ENCODE measurements at places on chromosomes 11 and 22.

DNA sequence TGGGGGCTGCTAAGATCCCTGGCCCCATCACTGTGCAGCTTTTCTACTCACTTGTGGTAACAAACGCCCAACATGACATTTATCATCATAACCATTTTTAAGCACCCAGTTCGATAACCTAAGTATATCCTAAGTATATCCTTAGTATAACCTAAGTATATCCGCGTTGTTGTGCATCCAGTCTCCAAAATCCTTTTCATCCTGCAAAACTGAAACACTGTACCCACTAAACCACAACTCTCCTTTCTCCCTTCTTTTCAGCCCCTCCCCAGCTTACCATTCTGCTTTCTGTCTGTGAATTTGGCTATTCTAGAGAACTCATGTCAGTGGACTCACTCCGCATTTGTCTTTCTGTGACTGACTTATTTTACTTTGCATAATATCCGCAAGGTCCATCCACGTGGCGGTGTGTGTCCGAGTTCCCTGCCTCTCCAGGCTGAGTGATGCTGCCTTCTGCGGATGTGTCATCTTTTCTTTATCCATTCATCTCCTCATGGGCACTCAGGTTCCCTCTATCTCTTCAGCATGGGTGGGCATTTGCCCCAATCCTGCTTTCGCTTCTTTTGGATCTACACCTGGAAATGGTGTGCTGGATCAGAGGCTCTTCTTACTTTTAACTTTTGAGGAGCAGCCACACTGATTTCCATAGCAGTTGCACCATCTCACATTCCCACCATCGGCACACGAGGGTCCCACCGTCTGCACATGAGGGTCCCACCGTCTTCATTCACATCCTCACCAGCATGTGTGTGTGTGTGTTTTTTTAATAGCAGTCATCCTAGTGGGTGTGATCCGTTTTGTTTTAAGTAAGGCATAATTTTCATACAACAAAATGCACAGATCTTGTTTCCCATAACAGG, 82.4 kb upstream of the CLDN5 start:
- no peak for DNase-seq

GRCh38 chr11:9901943-9902342, 238.1 kb downstream of the SWAP70 start:
- no peak for DNase-seq

GRCh38 chr11:18564149-18564548, 24.4 kb downstream of the UEVLD start:
- no peak for DNase-seq

DNA sequence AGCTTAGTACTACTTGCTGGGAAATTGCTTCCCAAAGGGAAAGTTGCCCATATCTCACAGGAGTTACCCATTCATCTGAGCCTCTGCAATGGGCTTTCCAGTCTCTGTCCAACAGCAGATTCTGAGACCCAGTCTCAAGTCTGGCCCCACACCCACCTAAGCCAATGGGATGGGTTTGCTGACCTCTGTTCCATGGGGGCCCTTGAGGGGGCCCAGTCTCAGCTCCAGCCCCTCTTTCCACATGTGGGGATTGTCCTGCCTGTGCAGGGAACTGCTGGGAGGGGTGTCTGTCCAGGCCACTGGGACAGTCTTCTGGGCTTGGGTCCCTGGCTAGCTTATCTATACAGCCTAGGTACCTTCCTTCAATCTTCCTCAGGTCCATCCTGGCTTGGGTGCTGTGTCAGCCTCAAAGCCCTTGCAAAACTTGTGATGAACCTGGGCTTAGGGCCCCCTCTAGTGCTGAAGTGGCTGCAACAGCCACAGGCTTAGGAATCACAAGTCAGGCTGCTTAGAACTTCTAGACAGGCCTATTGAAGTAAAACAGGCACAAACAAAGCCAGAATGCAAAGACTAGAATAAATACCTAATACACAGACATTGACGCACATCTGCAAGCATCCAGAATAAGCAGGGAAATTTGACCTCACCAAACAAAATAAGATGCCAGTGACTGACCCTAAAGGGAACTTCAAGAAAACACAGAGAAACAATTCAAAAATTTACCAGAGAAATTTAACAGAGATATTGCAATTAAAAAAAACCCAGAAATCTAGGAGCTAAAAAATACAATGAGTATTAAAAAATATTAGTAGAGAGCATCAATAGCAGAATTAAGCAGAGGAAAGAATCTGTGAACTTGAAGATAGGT, 11.7 kb upstream of the PATL1 start:
- DNase-seq = peak; percentile 63

- DNase-seq = no peak
Observed at GRCh38 chr22:23389271-23390071, 190.6 kb downstream of the IGLL1 start.

GRCh38 chr11:83367745-83368144, 81.6 kb upstream of the CCDC90B start:
- no peak for DNase-seq

DNA sequence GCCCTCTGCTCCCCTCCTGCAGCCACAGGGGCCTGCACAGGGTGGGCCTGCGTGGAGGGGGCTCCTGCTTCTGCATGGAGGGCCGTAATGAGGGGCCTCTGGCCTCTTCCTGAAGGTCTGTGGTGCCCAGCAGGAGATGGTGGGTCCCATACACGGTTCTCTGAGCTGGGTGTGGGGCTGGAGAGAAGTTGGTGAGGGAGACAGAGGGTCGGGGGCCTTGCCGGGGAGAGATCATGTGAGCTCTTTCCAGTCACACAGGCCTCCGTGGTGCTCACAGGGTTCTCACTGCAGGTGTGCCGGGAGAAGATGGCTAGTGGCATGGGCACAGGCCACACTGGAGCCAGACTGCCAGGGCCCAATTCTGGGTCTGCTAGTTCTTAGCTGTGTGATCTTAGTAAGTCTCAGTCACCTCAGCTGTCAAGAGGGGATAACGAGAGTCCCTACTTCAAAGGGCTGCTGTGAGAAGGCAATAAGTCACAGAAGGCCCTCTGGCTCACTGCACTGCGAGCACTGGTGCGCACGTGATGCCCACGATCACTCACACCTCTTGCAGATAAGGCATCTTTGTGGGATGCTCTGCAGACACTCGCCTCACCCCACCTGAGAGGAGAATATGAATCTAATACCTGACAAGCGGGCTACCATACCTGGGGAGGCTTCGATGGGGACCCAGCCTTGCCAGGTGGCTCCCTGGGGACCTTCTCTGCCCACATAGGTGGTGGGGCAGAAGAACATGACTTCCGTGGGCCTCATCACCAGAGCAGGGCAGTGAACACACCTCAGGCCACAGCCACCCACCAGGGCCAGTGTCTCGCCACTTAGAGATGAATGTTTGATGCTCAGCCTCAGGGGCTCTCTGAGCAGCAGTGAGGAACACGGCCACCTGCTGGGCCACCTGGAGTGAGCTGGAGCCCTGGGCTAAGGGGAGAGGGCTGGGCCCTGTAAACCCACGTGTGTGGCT, 14.5 kb downstream of the KCNC1 start:
- no peak for DNase-seq

- DNase-seq = no peak
Observed at GRCh38 chr11:73249304-73249703, 22.8 kb upstream of the P2RY6 start.

DNA sequence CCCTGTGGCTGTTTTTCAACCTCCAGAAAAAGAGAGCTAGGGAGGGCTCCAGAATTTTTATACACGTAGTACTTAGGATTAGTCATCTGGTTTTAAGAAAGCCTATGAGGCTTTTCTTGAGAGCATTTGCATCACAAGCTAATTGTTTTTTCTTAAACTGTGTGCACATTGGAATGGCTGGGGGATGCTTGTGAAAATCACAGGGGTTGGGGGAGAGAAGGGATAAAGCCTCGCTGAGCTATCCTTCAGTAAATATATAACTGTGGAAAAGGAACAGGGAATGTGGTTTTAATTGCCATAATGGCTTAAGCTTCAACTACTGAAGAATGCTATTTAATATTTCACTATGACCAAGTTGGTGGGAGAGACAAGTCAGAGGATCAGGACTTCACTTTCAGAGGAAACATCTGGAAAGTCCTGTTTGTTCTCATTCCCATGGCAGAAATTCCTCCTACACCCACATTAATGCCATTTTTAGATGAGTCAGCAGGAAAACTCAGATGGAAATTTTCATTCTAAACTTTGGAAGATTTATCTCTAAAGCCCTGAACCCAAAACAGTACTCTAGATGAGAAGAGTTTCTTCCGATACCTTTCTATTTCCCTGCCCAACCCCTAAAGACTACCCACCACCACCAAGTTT, 591.3 kb downstream of the LRRC4C start:
- DNase-seq = no peak

DNA sequence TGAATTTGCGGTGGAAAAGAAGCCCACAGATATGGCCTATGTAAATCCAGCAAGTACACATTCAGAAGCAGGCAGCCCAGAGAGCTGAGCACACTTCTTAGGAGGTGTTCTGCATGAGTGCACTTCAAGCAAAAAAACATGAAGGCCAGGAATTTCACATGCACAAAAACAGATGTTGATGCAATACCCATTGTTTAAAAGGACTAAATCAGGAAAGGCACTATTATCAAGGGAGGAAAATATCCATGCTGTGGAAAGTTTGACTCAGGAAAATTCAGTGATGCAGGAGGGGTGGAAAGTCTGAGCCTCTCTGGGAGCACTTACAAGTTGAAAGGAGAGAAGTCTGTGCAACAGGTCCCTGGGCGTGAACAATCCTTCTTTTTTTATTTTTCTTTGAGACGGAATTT, 15.8 kb upstream of the CARS1 start:
- no peak for DNase-seq

- no peak for DNase-seq
Observed at GRCh38 chr11:8800520-8801110, 110.4 kb upstream of the AKIP1 start.

DNA sequence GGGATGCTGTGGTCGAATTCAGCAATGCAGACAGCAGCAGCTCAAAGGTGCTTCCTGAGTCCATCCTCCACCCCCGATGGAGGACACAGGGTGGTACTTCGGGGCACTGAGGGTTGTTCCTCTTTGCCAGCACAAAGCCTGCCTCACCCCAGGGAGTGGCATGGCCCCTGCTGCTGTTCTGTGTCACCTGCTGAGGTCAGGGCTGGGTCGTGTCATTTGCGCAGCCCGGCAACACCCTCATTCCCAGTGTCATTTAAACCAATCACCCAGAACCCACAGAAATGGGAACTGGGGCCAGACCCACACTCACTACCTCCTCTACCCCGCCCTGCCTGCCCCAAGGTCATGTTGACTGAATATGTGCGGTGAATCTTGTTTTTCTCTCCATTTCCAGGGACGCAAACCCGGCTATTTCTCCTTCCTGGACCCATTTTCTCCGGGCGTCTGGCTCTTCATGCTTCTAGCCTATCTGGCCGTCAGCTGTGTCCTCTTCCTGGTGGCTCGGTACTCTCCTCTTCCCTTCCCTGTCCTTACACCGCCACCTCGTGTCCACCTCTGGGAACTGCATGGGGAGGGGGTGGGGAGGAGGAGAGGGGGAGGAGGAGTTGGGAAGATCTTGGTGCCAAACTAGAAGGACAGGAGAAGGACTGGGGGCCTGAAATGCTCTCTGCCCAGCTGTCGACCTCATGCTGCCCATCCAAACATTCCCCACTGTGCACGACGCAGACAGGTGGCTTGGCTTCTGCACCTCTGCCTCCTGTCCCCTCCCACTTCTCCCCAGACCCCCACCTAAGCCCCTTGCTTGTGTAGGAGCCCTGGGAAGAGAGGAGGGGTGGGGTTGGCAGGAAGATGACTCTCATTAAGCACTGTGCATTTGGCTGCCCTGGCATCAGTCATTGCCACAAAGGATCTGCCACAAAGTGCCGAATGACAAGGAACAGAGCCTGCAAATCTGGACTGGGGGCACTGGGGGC, 71.2 kb upstream of the TBCEL start:
- peak; percentile 58 for DNase-seq

GRCh38 chr11:37092487-37092886, 494.5 kb upstream of the RAG2 start:
- DNase-seq = no peak

DNA sequence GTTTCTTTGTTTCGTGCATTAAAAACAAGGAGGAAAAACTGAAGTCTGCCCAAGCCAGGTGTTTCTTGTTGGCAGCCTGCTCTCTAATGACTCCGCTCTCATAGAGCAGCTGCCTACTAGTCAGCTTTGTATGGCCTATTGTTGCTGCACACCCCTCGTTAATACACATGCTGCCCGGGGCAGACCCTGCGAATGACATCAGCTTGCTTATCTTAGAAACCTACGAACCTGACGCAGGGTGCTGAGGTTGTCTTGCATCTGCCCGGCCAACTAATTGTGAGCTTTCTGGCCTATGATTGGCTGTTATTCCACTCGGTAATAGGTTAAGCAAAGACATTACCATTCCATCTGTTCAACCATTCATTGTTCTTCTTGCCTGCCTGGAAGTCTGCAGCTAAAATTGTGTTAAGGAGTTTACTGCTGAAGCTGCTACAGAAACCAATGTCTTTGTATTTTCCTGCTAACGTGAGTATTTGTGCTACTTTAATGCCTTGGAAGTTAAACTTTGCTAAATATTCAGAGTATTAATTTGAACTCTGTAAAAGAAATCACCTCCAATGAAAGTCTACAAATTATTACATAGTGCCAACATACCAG, 37.5 kb downstream of the ZC3H12C start:
- no peak for DNase-seq

GRCh38 chr11:68497761-68498160, 37.2 kb downstream of the PPP6R3 start:
- no peak for DNase-seq

DNA sequence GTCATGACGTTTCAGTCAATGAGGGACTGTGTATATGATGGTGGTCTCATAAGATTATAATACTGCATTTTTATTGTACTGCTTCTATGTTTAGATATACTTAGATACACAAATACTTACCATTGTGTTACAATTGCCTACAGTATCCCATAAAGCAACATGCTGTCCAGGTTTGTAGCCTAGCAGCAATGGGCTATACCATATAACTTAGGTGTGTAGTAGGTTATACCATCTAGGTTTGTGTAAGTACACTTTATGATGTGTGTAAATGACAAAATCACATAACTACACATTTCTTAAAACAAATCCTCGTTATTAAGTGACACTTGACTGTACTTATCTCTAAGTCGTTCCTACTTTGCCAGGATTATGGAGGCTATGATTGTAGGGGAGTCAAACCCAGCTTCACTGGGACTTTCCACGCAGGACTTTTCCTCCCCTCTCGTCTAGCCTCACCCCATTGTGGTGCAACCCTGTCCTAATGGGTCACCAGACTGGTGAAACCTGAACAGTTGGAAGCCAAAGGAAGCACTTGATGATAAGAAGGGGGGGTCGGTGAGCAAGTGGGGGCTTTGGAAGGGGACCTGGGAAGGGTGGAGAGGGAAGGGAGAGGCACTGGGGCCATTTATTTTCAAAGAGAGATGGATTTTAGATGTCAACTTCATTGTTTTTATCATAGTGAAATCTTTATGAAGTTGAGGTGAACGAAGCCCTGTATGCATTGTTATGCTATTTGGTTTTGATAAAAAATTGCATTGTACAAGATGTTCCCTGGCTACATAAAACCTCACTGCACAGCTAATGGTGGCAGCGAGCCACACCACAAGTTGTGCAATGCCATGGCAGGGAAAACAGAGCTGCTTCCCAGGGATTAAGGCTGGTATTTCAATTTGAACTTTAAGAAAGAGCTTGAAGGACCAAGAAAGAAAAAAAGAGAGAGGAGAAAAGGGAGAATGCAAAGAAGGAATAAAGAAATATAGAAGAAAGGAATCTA, 129.1 kb downstream of the EHF start:
- DNase-seq = no peak

- no peak for DNase-seq
Observed at GRCh38 chr11:131609337-131609736, 238.9 kb downstream of the NTM start.

GRCh38 chr11:29395555-29396072, 621.2 kb downstream of the KCNA4 start:
- DNase-seq = no peak
